Activated T-cell treated with anti-CD3 and anti-CD28 coated beads, Interleukin-2, amount 50 U/mL, for 24 hours (primary cell): ENCODE measurements at places on chromosomes 11 and 22.

- no peak overlapping the region for H3K4me3 ChIP-seq
- H3K27ac ChIP-seq: peak overlapping the region; percentile 61
- H3K4me1 ChIP-seq: peaks cover 80% of the 10 kb centered on the region
Observed at GRCh38 chr22:42176255-42176915, 45.8 kb upstream of the CYP2D6 start.

- H3K27ac ChIP-seq: no peak overlapping the region
- DNase-seq: no peak
- H3K36me3 ChIP-seq: no peaks in the 10 kb centered on the region
- H3K27me3 ChIP-seq: peaks cover 3% of the 10 kb centered on the region
- no peak overlapping the region for H3K4me3 ChIP-seq
Observed at GRCh38 chr11:130515829-130516553, 67.5 kb downstream of the ADAMTS15 start.

GRCh38 chr22:46557736-46558480, 20.5 kb upstream of the CELSR1 start:
- no peak overlapping the region for H3K4me3 ChIP-seq
- H3K27me3 ChIP-seq: peaks cover 7% of the 10 kb centered on the region
- no peaks in the 10 kb centered on the region for H3K36me3 ChIP-seq

DNA sequence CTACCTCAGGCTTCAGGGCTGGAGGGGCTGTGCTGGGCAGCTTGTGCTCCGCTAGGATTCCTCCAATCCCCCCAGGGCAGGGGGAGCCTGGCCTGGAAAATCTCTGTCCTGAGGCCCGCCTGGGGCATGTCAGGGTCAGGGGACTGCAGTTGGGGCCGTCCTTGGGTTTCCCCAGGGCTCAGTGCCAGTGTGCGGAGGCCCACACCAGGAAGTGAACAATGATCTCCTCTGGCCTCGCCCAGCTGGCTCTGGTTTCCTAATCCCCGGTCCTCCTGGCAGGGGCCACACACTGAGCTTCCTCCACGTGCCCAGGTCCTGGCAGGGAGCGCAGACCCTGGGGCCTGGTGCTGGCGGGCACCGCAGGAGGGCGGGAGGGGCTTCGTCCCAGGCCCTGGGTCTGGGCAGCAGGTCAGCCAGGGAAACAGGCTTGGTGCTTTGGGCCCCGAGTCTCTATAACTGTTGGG, 1.4 kb upstream of the MUC2 start:
- no peak overlapping the region for H3K4me3 ChIP-seq
- no peaks in the 10 kb centered on the region for H3K27me3 ChIP-seq
- no peaks in the 10 kb centered on the region for H3K4me1 ChIP-seq
- no peak overlapping the region for H3K27ac ChIP-seq
- DNase-seq: no peak

- DNase-seq: peak; percentile 81
- H3K27ac ChIP-seq: no peak overlapping the region
- peaks cover 3% of the 10 kb centered on the region for H3K4me1 ChIP-seq
- peaks cover 63% of the 10 kb centered on the region for H3K27me3 ChIP-seq
Observed at GRCh38 chr11:72676861-72677341, 2.7 kb upstream of the PDE2A start.

- DNase-seq: no peak
- H3K27me3 ChIP-seq: peaks cover 9% of the 10 kb centered on the region
- H3K4me3 ChIP-seq: no peak overlapping the region
- H3K36me3 ChIP-seq: no peaks in the 10 kb centered on the region
- H3K4me1 ChIP-seq: peaks cover 10% of the 10 kb centered on the region
Observed at GRCh38 chr11:19288256-19288655, 47.5 kb upstream of the E2F8 start.

DNA sequence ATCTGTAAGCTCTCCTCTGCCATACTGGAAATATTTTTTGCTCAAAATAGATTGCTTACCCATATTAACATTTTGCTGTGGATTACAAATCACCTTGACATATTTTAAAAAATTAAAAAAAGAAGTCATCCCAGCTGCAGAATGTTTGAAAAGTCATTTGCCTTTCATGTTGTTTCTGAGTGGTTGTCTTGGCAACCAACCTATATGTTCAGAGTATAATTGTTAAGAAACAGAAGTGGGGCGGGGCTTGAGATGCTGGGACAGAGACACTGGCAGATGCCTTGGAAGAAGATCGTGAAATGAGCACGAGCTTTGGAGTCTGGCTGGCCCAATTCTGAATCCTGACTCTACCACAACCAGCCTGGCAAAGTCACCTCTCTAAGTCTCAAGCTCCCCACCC, 348.2 kb downstream of the LARGE1 start:
- H3K27ac ChIP-seq: no peak overlapping the region
- DNase-seq: no peak
- H3K4me1 ChIP-seq: no peaks in the 10 kb centered on the region

- DNase-seq: no peak
- no peak overlapping the region for H3K4me3 ChIP-seq
- no peak overlapping the region for H3K27ac ChIP-seq
- no peaks in the 10 kb centered on the region for H3K36me3 ChIP-seq
Observed at GRCh38 chr22:42335839-42336378, 65.5 kb upstream of the TCF20 start.

GRCh38 chr22:41284465-41284864, 1.5 kb downstream of the RANGAP1 start:
- H3K4me3 ChIP-seq: peak overlapping the region; percentile 94
- peak overlapping the region; percentile 99 for H3K27ac ChIP-seq
- peaks cover 61% of the 10 kb centered on the region for H3K36me3 ChIP-seq
- H3K4me1 ChIP-seq: peaks cover 47% of the 10 kb centered on the region
- no peak for DNase-seq

GRCh38 chr11:66268952-66269905, 790 bp downstream of the RAB1B start:
- peak overlapping the region; percentile 91 for H3K4me3 ChIP-seq
- peaks cover 83% of the 10 kb centered on the region for H3K36me3 ChIP-seq
- no peak for DNase-seq
- peaks cover 44% of the 10 kb centered on the region for H3K4me1 ChIP-seq

DNA sequence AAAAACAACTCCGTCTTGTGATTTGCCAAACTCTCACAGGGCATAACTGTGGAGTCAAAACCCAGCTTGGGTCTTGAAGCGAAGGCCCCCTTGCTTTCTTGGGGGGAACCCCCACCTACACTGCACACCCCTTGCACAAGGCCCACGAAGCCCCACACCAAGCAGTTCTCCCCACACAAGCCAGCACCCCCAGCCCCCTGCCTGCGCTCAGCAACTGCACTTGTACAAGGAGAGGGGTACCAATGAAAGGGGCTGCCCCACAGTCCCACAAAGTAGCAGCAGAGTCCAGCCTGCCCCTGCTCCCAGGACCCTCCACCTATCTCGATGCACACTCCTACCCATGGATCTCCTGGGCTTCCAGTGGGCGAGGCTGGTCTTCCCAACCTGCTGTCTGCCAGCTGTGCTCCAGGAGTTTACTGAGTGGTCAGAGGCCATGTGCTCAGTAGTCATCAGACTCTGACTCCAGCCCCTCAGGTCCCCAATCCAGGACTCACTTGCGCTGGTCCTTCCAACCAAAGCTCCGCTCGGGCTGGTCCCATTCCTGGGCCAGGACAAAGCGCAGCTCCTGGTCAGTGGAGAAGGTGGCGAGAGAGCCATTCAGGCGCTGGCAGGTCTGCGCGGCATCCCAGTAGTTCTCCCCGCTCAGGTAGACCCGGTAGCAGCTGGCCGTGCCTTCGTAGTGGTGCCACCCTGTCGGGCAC, 57.7 kb downstream of the DGCR2 start:
- no peak for DNase-seq
- no peak overlapping the region for H3K27ac ChIP-seq
- no peaks in the 10 kb centered on the region for H3K27me3 ChIP-seq
- no peak overlapping the region for H3K4me3 ChIP-seq

DNA sequence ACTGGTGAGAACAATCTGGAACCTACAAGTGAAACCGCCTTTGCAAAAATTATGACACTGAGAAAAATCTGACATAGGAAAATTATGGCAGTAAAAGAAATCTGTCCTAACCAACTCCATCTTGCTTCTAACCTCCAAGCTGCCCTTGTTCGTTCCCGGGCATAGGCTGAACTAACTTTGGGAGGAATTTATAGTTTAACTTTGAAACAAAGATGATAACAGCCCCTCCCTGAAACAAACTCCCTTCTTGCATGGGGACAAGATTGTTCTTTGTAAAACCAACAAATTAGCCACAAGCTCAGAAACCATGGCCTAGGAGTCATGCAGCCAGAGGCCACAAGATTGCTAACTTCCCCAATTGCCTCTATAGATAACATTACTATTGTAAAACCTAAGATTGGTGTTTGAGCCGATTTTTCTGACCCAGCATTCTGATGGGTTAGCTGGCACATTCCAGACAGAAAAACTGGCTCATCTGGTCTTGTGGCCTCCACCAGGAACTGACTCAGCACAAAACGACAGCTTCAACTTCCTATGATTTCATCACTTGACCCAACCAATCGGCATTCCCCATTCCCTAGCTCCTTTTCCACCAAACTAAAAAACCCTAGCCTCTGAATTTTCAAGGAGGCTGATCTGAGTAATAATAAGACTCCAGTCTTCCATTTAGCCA, 3.6 kb upstream of the CCDC81 start:
- no peak overlapping the region for H3K4me3 ChIP-seq
- DNase-seq: no peak
- H3K27ac ChIP-seq: no peak overlapping the region
- peaks cover 7% of the 10 kb centered on the region for H3K4me1 ChIP-seq
- H3K36me3 ChIP-seq: no peaks in the 10 kb centered on the region

DNA sequence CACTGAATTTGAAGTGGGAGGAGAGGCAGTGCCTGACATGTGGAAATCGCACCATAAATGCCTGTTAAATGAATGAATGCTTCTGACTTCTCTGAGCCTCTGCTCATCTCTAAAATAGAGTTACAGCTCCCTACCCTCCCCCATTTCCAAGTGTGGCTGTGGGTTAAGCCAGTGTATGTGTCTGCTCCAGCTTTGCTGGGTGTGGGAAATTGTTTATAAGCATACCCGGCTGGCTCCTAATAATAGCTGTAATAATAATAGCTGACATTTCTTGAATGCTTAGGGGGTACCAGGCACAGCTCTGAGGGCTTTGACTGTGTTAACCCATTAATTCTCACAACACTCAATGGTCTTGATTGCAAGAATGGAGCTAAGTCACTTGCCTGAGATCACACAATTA, 7.0 kb upstream of the FCHSD2 start:
- H3K27me3 ChIP-seq: no peaks in the 10 kb centered on the region
- peaks cover 35% of the 10 kb centered on the region for H3K4me1 ChIP-seq
- DNase-seq: no peak
- H3K4me3 ChIP-seq: no peak overlapping the region
- H3K36me3 ChIP-seq: no peaks in the 10 kb centered on the region
- no peak overlapping the region for H3K27ac ChIP-seq

DNA sequence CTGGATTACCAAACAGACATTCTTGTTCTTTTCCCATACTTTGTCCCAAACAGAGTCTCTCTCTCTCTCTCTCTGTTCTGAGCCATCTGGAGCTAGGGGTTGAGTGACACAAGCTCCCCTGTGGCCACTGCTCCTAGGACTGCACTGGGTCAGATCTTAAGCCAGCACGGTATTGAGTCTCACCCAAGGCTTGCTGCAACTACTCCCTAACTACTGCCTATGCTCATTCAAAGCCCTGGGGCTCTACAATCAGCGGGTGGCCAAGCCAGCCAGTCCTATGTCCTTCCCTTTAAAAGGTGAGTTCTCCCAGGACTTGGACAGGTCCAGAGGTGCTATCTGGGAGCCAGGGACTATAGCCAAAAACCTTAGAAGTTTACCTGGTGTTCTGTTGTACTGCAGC, 385.6 kb downstream of the CNTN5 start:
- no peak overlapping the region for H3K27ac ChIP-seq
- no peak overlapping the region for H3K4me3 ChIP-seq
- no peaks in the 10 kb centered on the region for H3K27me3 ChIP-seq
- no peaks in the 10 kb centered on the region for H3K4me1 ChIP-seq
- no peak for DNase-seq

DNA sequence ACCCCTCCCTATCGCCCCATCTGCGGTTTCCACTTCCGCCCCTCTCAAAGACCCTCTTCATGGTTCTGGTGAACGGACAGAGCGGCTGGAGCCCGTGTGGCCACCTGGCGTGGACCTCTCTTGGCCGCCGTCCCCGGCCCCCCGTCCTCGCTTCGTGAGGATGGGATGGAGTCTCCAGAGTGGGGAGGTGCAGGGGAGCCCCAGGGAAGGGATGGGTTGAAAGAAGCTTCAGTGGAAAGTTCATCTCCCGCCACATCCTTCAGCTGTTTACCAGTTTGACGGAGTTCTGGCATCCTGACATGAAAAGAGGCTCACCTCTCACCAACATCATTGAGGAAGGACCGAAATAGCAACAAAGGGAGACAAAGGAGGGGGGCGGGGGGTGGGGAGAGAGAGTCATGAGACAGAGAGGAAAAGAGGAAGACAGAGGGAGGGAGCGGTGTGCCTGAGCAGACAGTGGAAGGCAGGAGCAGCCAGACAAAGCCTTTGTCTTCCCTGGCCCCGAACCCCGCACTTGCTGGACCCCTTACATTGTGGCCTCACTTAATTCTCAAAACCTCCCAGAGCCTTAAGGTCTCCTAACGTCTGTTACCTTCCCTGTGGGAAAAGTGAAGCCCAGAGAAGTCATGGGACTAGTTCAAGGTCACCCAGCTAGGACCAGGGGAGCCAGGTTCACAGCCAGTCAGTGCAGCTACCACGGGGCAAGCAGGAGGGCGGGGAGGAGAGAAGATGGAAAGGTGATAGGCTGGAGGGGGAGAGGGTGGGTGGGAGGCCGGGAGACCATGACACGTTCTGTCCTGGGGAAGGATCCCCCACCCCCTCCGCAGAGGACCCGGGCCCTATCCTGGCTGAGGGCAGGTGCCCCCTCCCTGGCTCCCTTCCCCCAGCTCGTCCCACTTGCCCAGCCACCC, 54.9 kb downstream of the CD6 start:
- no peaks in the 10 kb centered on the region for H3K27me3 ChIP-seq
- H3K36me3 ChIP-seq: peaks cover 81% of the 10 kb centered on the region
- peak overlapping the region; percentile 96 for H3K27ac ChIP-seq
- H3K4me3 ChIP-seq: peak overlapping the region; percentile 90
- DNase-seq: peak; percentile 74

DNA sequence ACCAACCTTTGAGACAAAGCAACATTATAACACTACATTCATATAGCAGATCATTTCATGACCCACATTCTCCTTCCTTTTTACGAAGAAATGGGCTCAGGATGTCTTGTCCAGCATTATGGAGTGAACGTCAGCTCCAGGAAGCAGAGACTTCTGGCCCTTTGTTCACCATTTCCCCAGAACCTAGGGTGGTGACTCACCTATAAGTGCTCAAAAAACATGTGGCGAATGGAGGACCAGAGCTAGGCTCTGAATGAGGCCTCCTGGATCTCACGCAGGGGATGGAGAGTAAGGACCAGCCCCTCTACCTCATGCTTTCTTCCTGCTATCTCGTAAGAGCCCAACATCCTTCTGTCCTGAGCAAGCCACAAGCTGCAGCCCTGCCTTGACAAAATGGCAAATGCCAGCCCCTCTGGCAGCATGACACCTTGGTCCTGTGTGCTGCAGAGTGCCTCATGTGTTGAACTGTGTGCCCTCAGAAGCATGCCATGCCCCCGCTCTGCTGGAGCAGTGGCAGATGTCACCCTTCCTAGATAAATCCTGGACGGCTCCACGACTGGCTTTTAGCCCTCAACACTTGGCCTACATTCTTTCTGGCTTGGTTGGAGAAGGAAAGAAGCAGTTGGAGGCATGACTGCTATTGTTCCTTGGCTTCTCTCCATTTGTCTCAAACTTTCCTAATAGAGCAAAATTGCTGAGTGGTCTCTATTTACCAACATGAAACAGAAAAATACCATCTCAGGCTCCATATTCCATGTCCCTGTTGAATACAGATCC, 6.5 kb upstream of the ST3GAL4 start:
- no peak for DNase-seq
- no peaks in the 10 kb centered on the region for H3K27me3 ChIP-seq
- peaks cover 45% of the 10 kb centered on the region for H3K4me1 ChIP-seq
- H3K4me3 ChIP-seq: no peak overlapping the region
- H3K36me3 ChIP-seq: peaks cover 66% of the 10 kb centered on the region
